CD4-positive, alpha-beta T cell treated with Interleukin-17A for 4 hours (primary cell): ENCODE measurements at places on chromosomes 3 and 15.

DNA sequence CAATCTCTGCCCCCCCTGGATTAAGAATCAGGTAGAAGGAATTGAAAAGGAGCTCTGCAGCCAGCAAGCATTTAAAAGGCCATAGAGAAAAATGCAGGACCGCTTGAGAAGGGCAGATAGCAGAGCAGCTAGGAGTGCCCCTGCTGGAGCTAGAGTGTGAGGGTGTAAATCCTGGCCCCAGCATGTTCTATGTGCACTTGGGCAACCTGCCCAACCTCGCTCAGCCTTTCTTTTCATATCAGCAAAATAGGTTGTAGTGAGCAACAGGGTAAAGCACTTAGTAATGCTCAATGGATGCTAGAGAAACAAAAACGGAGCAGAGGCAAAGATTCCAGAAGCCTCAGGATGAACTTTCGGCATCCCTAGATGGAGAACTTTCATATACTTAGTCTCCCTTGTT, 25.0 kb upstream of the THBS1 start:
- DNase-seq: no peak

DNA sequence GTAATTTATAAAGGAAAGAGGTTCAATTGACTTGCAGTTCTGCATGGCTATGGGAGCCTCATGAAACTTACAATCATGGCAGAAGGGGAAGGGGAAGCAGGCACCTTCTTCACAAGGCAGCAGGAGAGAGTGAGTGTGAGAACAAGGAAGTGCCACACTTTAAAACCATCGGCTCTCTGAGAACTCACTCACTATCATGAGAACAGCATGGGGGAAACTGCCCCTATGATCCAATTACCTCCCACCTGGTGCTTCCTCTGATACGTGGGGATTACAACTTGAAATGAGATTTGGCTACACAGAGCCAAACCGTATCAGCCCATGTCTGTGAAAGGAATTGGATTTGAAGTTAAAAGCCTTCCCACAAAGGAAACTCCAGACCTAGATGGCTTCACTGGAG, 39.1 kb downstream of the TKT start:
- no peak for DNase-seq

GRCh38 chr15:51183076-51183475, 88.4 kb upstream of the TNFAIP8L3 start:
- DNase-seq: no peak

- DNase-seq: peak; percentile 71
These were observed 18.0 kb downstream of the ZNF148 start for GRCh38 chr3:125357032-125357658.

DNA sequence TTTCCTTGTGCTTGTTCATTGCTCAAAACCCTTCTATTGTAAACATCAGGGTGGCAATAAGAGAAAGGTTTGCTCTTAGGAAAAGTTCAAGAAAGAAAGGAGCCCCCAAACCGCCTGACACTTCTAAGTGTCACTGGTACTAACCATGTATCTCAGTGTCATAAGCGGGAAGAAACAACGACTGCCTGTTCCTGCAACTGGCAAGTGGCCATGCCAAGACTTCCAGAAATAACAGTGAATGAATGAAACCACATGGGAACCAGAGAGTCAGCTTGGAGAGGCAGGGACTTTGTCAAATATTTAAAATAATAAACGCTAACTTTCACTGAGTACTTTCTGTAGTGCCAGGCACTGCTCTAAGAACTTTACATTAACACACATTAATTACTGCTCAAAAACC, 1.1 kb downstream of the PLSCR2 start:
- no peak for DNase-seq

DNA sequence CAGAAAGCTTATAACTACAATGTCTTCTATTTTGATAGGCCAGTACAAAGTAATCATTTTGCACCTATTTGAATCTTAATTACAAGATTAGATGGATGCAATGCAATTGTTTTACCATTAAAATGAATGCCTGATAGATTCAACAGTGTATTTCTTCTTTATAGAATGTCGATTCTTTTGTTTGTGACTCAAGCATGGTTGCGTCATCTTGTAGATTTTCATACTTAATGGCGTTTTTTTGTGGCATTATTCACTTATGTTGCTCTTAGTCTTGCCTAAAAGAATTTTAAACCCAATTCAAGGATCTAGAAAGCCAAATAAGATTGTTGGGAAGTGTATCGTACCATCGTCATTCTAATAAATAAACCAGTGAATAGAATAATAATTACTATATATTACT, 21.4 kb downstream of the ZBTB38 start:
- DNase-seq: no peak
